ENCODE measurements at places on chromosomes 11 and 22. TPM values are rescaled to one million over a fixed set of nuclear protein-coding genes. Genes with fewer than 3 reads are reported as not detected.

Gene NCF4
- total RNA-seq, result not detected

Gene IL10RA
- not detected for total RNA-seq

Gene OR52A1
- not detected for total RNA-seq

Gene XKR3
- 0.06 TPM for total RNA-seq

Gene RIBC2
- total RNA-seq, result 1.2 TPM

Gene TRPC6
- 1.5 TPM for total RNA-seq

Gene C11orf87
- under 0.01 TPM for total RNA-seq

Gene RBM7
- total RNA-seq, result 26.6 TPM

Gene PATE2
- total RNA-seq, result 0.13 TPM

Gene MTMR2
- total RNA-seq, result 35.8 TPM

Gene PHF21A
- 12.5 TPM for total RNA-seq
